ENCODE measurements at places on chromosomes 5 and 9.

GRCh38 chr9:133074111-133074651 lies 12.4 kb downstream of the CEL start:
- DNase-seq, result no peak
- no peaks in the 10 kb centered on the region for H3K27me3 ChIP-seq
- H3K4me3 ChIP-seq, result no peak overlapping the region
- no peaks in the 10 kb centered on the region for H3K36me3 ChIP-seq
- no peak overlapping the region for H3K27ac ChIP-seq

DNA sequence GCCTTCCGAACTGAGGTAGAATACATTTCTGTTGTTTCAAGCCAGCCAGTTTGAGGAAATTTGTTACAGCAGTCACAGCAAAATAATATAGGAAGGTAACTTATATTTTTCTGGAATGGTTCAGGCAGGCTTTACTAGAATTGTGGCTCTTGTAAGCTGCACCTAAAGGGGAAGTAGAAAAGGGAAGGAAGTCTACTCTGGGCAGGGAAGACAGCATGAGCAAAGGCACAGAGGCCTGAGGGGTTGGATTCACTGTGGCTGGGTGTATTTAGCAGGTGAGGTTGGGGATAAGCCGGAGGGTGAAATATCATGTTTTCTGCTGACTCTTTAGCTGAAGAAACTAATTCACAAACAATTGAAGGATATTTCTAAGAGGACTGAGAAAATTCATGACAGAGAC lies 183.5 kb downstream of the GAS1 start:
- no peak overlapping the region for H3K27ac ChIP-seq
- DNase-seq, result no peak
- H3K4me1 ChIP-seq, result no peaks in the 10 kb centered on the region
- no peaks in the 10 kb centered on the region for H3K36me3 ChIP-seq
- peaks cover 3% of the 10 kb centered on the region for H3K27me3 ChIP-seq

GRCh38 chr5:56659971-56660370 lies 155.4 kb upstream of the MAP3K1 start:
- no peak for DNase-seq
- no peak overlapping the region for H3K27ac ChIP-seq
- no peaks in the 10 kb centered on the region for H3K27me3 ChIP-seq
- H3K4me1 ChIP-seq, result peaks cover 13% of the 10 kb centered on the region

GRCh38 chr9:127519301-127520166 lies 68.2 kb downstream of the LRSAM1 start:
- peaks cover 6% of the 10 kb centered on the region for H3K4me1 ChIP-seq
- no peak for DNase-seq
- no peak overlapping the region for H3K4me3 ChIP-seq

- DNase-seq, result no peak
- H3K27me3 ChIP-seq, result no peaks in the 10 kb centered on the region
- H3K27ac ChIP-seq, result peak overlapping the region; percentile 77
Observed at GRCh38 chr9:2764353-2764752, 47.0 kb downstream of the KCNV2 start.

GRCh38 chr5:136776022-136776927 lies 410.9 kb upstream of the TRPC7 start:
- H3K4me3 ChIP-seq, result no peak overlapping the region
- H3K36me3 ChIP-seq, result no peaks in the 10 kb centered on the region
- H3K4me1 ChIP-seq, result no peaks in the 10 kb centered on the region

GRCh38 chr5:146662229-146662628 lies 146.2 kb upstream of the GPR151 start:
- peaks cover 5% of the 10 kb centered on the region for H3K4me1 ChIP-seq
- no peak for DNase-seq
- no peak overlapping the region for H3K4me3 ChIP-seq

GRCh38 chr9:21317956-21318923 lies 13.1 kb upstream of the IFNA5 start:
- H3K36me3 ChIP-seq, result peaks cover 7% of the 10 kb centered on the region
- H3K27me3 ChIP-seq, result peaks cover 5% of the 10 kb centered on the region
- H3K4me1 ChIP-seq, result peaks cover 6% of the 10 kb centered on the region
- no peak overlapping the region for H3K4me3 ChIP-seq
- DNase-seq, result no peak

DNA sequence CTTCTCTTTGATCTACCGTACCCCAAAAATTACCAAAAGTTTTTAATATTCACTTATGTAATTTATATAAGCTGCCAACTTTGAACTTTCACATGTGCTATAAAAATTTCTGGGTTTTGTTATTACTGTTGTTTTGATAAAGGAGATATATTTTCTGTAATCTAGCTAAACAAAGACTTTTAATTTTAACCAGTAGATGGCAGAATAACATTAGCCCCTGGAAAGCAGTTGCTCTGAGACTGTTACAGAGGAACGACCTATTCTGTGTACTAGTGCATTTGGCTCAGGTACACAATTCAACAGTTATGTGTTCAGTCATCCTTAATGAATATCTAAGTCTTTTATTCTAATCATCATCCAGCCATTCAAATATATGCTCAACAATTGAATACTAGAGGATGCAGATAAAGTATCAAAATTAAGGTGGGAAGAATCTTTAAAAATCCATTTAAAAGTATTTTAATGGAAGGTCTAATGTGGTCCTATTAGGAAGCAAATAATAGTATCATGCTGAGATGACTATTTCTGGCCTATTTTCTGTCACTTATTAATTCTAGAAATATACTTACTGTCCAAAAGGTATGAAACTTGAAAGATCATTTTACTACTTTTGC lies 8.6 kb downstream of the KLHL9 start:
- peaks cover 39% of the 10 kb centered on the region for H3K4me1 ChIP-seq
- H3K27ac ChIP-seq, result peak overlapping the region; percentile 84
- no peaks in the 10 kb centered on the region for H3K27me3 ChIP-seq

DNA sequence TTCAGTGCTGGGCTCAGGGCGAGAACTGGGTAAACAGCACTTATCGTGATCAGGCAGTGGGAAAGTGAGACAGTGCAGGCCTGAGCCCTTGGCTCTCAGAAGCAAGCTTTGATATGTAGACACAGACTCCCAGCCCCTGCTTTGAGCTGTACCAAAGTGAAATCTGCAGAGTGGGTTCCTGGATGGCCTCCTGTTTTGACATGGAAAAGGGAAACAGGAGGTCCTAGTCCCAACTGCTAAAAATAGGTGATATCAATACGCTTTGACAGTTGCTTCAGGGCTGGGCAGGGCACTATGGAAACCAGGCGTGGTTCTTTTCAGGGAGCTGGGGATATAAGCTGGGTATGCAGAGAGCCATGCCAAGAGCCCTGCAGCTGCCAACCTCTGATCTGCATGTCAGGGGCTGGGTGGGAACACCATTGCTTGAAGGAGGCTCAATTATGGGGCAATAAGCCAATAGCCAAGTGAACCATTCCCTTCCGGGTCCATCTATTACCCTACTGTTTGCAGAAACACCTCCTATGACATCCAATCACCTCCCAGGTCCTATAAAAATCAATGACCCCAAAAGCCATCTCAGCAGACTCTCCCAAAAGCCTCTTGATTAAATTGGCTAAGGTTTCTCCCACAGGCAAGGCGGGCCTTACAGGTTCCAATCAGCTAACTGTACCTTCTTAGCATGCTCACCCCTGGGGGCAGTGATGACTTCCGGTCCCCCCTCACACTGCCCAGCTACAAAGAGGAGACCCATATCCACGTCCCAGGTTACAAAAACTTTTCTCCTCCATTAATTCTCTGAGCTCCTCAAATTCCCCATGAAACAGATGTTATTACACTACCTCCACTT lies 45.8 kb downstream of the EPB41L4B start:
- peaks cover 3% of the 10 kb centered on the region for H3K36me3 ChIP-seq
- DNase-seq, result no peak
- peaks cover 2% of the 10 kb centered on the region for H3K4me1 ChIP-seq
- no peak overlapping the region for H3K4me3 ChIP-seq
- H3K27me3 ChIP-seq, result peaks cover 47% of the 10 kb centered on the region

- H3K36me3 ChIP-seq, result no peaks in the 10 kb centered on the region
- H3K4me1 ChIP-seq, result no peaks in the 10 kb centered on the region
- H3K27me3 ChIP-seq, result peaks cover 21% of the 10 kb centered on the region
- H3K27ac ChIP-seq, result no peak overlapping the region
Observed at GRCh38 chr5:112586596-112587062, 151.1 kb upstream of the APC start.

DNA sequence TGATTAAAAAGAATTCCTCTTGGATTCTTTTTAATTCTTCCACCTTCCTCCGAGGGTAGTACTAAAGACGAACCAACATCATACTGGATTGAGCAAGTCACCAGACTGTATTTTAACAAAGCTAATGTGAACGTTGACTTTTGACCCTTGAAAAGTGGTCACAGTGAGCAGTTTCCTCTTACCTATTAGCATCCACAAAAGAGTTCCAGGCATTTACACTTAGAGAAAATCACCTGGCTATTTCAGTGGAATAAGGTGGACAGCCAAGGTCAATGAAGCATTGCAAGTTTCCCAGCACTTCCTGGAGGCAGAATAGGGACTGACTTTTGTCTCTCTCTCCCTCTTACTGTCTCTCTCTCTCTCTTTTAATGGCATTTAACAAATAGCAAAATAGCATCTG lies 145.1 kb upstream of the DAB2 start:
- peaks cover 2% of the 10 kb centered on the region for H3K36me3 ChIP-seq
- peaks cover 19% of the 10 kb centered on the region for H3K27me3 ChIP-seq

DNA sequence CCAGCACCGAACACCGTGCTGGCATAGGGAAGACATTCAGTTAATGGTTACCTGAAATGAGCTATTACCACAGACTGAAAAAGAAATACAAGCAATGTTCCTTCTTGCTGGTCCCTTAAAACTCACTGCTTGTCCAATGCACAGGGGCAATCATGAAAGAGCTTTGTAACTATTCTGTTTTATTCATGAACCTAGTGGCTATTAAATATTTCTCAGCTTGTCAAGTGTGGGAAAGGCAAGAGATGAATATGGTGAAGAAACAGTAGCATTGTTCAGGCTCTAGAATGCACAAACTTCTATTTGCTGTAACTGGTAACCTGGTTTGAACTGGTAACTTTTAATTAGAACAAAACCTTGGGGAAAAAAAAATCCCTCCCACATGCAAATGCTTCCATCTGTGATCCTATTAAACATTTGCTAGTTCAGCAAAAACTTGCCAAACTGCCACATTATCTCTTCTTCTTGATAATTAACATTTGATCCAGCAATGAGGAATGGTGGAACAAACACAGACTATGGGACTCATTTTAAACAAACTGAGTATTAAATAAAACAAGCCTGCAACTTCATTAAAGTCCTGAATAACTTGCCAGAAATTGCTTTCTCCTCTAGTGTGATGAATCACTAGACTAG lies 36.1 kb downstream of the YIPF5 start:
- H3K4me3 ChIP-seq, result no peak overlapping the region
- H3K27me3 ChIP-seq, result peaks cover 31% of the 10 kb centered on the region
- no peak for DNase-seq
- H3K4me1 ChIP-seq, result peaks cover 2% of the 10 kb centered on the region
- H3K27ac ChIP-seq, result no peak overlapping the region

DNA sequence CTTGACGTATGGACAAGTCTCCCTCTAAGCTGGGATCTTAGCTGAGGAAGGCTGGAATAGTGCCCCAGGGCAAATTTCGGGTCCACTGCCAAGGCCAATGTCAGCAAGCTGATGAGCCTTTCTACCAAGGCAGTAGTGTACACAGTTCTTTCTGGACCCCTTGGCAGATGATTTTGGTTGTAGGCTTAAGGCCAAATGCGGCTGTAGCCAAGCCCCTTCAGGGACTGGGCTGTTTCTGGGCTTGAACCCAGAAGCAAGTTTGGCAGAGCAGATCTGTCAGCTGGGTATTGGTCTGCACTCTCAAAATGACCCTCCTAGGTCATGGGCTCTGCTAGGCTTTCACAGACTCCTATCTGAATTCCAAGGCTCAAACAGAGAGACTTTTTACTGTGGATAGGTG lies 121.6 kb downstream of the ADAMTSL1 start:
- DNase-seq, result no peak
- no peaks in the 10 kb centered on the region for H3K36me3 ChIP-seq
- H3K27me3 ChIP-seq, result no peaks in the 10 kb centered on the region
- no peak overlapping the region for H3K4me3 ChIP-seq
- H3K4me1 ChIP-seq, result no peaks in the 10 kb centered on the region

GRCh38 chr9:114289106-114289505 lies 33.8 kb upstream of the ORM1 start:
- H3K36me3 ChIP-seq, result peaks cover 6% of the 10 kb centered on the region
- H3K4me1 ChIP-seq, result peaks cover 4% of the 10 kb centered on the region

DNA sequence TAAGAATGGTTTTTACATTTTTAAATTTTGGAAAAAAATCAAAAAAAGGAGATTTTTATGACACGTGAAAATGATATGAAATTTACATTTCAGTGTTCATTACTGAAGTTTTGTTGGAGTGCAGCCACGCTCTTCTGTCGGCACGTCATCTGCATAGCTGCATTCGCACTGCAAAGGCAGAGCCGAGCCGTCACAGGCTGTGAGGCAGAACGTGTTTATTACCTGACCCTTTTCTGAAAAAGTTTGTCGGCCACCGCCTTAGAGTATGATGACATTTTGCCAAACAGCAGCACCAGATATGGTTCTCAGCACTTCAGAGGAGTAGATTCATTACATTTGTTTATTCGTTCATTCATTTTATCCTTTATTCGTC lies 24.1 kb downstream of the HRH2 start:
- H3K27ac ChIP-seq, result no peak overlapping the region
- peaks cover 20% of the 10 kb centered on the region for H3K4me1 ChIP-seq
- no peak overlapping the region for H3K4me3 ChIP-seq
- peaks cover 3% of the 10 kb centered on the region for H3K36me3 ChIP-seq
- no peak for DNase-seq

DNA sequence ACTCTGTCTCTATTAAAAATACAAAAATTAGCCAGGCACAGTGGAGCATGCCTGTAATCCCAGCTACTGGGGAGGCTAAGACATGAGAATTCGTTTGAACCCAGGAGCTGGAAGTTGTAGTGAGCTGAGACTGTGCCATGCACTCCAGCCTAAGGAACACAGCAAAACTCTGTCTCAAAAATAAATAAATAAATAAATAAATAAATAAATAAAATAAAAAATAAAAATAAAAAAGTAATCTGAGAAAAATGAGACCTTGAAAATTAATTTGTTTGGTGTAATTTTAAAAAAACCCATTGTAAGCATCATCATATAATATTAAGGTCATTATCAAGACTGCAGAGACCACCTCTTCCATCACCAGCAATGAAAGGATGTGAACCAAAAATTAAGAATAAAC lies 997.1 kb downstream of the CDH18 start:
- no peak overlapping the region for H3K27ac ChIP-seq
- H3K4me1 ChIP-seq, result no peaks in the 10 kb centered on the region
- DNase-seq, result no peak
- no peaks in the 10 kb centered on the region for H3K27me3 ChIP-seq
- no peaks in the 10 kb centered on the region for H3K36me3 ChIP-seq
